ENCODE measurements at places on chromosomes 6 and 20.

DNA sequence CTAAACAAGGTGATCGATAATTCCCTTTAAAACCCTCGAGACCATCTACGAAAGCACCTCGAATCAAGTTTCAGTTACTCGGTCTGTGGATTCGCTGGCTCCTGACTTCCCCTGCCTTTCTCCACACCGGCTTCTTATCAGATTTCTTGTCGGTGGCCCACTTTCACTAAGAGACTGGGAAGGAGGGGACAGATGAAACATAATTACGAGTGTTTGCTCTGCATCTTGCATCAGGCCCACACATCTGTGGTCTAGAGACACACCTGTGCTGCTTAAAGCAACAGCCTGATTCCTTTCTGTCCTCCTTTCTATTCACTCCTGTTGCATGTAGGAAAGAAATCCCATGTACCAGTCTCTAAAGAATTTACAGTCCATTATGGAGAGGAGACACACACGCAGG is 37.7 kb downstream of the INSM1 start:
- no peak for DNase-seq

GRCh38 chr6:74651948-74652842 is 553.7 kb downstream of the COL12A1 start:
- no peak for DNase-seq

DNA sequence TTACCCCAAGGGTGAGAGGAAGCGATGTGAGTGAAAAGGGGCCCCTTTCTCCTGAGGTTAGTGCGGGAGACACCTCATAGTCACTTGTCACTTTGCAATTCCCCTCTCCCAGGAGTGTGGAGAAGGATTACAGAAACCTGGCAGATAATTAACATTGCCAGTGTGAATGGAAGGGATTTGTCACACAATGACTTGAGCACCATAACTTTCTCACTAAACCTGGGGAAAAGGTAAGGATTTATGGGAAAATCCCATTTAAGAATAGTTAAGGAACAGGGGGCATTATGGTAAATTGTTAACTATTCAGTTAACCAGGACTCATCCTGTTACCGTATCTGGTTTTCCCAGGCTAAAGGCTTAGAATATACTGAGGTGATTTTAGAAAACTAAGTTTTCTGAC is 219.5 kb upstream of the JAG1 start:
- DNase-seq = no peak

- no peak for DNase-seq
Observed at GRCh38 chr6:25821341-25821740, 10.5 kb downstream of the SLC17A1 start.

DNA sequence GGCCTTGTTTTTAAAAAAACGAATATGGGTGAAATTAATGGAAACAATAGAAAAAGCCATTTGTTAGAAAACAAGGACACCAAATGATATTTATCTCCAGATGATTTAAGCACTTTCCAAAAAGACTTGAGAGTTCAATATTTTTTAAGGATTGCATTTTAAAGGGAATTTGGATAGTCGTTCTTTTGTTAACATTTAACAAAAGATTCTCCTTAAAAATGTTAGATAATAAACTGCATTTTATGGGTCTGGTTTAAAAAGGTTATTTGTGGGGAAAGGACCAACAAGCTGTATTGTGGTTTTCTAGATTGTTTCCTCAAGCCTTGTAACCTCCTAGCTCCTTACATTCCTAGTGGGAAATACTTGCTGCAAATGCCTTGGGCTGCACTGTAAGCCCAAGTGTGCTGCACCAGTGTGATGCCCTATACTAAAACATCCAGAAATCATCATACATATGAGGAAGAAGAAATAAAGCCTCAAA is 1.5 kb upstream of the PHIP start:
- no peak for DNase-seq

DNA sequence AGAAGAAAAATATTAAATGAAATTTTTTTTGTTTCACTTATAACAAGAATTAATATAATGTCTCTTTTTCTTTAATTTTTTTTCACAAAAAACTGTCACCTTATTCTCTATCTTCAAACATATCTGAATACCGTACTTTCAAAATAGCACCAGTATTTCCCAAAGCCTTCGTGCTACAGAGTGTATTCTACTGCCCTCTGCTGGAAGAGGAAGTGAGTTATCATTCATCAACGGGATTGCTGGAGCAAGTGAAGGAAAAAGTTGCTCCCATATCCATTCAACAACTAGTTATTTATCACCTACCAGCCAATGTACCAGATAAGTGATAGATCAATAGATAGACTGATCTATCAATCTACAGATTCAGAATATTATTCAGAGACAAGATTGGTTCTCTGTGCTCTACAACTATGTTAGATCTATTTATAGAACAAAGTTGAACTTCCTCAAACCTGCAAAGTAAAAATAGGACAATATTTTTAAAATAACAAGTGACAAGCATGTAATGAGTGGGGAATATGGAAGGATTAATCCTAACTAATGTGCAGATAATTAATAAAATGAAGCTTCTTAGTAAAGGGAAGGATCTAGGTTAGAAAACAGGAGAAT is 26.7 kb upstream of the TFAP2B start:
- no peak for DNase-seq

DNA sequence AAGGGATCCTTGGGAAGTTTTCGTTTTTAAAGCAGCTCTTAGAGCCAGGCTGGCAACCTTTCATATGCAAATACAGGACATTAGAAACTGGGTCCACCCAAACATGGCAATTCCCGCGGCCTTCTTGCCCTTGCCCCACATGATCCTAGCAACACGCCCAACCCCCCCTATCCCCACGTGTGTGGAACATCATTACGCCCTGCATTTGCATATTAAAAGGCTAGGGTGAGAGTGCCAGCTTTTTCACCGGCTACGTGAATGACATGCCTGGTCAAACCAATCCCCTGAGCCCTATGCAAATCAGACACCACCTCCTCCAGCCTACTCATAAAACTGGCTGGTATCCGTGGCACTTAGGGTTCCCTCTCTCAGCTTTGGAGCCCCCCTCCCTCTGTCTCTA is 88.1 kb downstream of the TNFRSF21 start:
- no peak for DNase-seq

GRCh38 chr6:104958178-104959025 is 1.5 kb downstream of the LIN28B start:
- no peak for DNase-seq

DNA sequence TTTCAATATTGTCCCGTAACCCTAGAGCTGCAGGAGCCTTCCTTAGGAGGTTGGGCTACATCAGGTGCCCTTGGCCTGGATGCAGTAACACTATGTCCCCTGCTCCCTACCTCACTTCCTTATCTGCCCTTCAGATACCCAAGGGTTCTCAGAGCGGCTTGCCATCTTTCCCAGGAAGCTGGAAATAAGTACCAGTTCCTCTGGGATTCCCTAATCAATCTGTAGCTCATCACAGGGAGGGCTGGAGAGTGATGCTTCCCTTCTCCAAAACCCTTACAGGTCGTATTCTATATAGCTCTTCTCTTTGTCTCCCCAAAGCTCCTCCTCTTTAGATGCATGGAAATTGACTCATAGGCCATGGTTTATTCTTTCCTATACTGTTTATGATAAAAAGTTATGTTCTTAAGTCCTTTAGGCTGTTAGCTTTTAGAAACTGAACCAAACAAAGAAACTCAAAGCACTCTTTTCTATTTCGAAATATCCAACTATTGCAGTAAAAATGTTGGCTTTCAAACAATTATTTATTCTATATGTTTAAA is 4.2 kb downstream of the MYCT1 start:
- no peak for DNase-seq

- no peak for DNase-seq
Observed at GRCh38 chr6:107756660-107757355, 67.3 kb downstream of the SCML4 start.

DNA sequence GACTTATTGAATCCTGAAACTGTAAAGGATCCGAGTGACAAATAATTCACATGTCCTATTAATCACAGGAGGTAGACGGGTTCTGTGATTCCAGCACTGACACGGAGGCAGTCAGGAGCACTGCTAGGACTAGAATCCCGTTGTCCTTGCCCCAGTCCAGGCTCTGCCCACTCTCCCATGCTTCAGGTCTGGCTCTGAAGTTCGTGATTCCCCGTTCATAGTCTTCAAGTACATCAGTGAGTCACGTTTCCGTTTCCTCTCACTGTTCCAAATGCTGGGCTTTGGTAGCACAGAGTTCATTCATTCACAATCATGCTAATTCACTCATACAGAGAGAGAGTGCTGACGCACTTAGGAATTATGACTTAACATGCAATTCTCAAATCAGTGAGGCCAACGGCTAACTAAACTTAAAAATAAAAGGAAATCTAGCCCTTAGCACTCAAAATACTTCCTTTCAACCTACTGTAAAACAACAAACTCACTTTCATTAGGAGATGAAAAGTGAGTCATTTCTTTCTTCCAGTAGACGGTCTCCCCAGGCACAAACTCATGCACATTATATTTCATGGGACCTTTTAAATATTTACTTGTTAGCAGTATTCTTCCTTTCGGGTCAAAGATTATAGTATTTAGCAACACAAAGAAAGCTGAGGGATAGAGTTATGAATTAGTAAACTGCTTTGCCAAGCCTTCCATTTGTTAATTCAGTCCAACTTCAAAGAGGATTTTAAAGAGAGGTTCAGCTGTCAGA is 94.0 kb upstream of the NHSL1 start:
- DNase-seq = peak; percentile 59

DNA sequence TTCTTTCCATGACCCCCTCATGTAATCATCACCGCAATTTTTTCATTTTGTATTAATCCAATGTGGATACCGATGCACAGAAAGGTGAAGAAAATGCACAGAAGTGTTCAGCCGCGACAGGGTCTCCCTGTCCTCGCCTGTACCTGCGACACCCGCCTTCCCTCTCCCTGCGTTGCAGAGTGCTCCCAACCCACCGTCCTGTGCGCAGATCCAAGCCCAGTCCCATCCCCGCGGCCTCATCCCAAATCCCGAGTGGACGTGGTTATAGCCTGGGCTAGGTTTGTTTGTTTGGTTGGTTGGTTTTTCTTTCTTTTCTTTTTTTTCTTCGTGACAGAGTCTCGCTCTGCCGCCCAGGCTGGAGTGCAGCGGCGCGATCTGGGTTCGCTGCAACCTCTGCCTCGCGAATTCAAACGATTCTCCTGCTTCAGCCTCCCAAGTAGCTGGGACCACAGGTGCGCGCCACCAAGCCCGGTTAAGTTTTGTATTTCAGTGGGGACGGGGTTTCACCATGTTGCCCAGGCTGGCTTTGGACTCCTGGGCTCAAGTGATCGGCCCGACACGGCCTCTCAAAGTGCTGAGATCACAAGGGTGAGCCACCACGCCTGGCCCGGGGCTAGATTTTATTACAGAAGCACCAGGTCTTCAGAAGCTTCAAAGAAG is 536 bp upstream of the RAET1G start:
- no peak for DNase-seq
